Tibial nerve (tissue), 4 donors: ENCODE measurements at places on chromosomes 5 and 9. TPM values are rescaled to one million over a fixed set of nuclear protein-coding genes. Genes with fewer than 3 reads are reported as not detected.

DNA sequence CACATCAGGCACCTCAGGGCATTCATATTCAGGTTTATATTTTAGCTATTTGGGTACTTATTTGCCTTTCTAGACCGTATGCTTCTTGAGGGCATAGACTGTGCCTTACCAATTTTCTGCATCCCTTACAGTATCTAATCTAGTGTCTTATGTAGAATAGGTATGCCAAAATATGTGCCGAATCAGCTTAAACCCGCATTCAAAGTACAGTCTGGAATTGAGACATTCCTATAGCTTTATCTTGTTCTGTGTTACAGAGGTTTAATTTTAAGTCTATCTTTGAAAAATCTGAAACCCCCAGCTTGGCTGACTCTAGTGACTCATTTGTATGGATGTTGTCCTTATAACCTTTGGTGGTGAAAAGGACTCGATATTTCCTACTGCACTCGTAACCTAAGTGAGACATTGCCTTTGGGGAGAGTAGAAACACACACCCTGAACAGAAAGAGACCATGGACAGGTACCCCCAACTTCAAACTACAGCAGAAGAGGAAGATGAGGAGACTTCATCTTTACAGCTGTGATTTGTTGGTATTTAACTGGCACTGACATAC, 27.0 kb upstream of the TMOD1 start:
- no peak for DNase-seq
- H3K27me3 ChIP-seq: no peaks in the 10 kb centered on the region
- no peaks in the 10 kb centered on the region for H3K4me1 ChIP-seq

DNA sequence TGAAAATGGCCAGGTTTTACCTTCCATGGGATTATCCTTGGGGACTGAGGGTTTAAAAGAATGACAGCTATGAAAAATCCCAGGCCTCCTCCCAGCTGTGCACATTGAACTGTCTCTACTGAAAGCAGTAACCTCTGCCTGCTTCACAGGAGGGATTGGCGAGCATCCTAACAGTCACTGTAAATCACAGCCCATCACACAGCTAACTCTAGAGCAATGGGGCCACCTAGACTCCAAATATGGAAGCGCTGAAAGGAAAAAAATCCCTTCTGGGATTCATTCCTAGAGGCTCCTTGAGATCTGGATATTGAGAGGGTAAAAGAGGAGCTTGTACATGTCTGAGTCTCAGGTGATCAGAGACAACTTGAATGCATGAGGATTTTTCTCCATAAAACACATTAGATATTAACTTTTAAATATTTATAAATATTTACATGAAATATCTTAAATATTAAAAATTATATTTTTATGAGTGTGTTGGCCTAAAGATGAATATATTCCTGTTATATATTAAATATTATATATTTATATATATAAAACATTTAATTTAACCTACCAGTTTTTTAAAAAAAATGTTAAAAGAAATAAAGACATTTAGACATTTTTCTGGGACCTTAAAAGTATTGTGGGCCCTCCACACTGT, 133.8 kb upstream of the SLC24A2 start:
- DNase-seq: no peak
- H3K36me3 ChIP-seq: no peaks in the 10 kb centered on the region

- H3K27me3 ChIP-seq: no peaks in the 10 kb centered on the region
- no peaks in the 10 kb centered on the region for H3K4me1 ChIP-seq
- H3K27ac ChIP-seq: no peak overlapping the region
- DNase-seq: no peak
- H3K4me3 ChIP-seq: no peak overlapping the region
- no peaks in the 10 kb centered on the region for H3K36me3 ChIP-seq
Measured at GRCh38 chr9:28439688-28440087, 866.4 kb upstream of the C9orf72 start.

Gene LRRC19
- not detected for total RNA-seq

Gene FOXD4L6
- total RNA-seq: not detected
